Ascending aorta (tissue), 2 donors: ENCODE measurements at places on chromosomes 7 and 10.

GRCh38 chr10:113967126-113967525, 76.5 kb upstream of the ADRB1 start:
- no peak for DNase-seq

GRCh38 chr7:82741493-82741892, 297.9 kb upstream of the CACNA2D1 start:
- no peak for DNase-seq

DNA sequence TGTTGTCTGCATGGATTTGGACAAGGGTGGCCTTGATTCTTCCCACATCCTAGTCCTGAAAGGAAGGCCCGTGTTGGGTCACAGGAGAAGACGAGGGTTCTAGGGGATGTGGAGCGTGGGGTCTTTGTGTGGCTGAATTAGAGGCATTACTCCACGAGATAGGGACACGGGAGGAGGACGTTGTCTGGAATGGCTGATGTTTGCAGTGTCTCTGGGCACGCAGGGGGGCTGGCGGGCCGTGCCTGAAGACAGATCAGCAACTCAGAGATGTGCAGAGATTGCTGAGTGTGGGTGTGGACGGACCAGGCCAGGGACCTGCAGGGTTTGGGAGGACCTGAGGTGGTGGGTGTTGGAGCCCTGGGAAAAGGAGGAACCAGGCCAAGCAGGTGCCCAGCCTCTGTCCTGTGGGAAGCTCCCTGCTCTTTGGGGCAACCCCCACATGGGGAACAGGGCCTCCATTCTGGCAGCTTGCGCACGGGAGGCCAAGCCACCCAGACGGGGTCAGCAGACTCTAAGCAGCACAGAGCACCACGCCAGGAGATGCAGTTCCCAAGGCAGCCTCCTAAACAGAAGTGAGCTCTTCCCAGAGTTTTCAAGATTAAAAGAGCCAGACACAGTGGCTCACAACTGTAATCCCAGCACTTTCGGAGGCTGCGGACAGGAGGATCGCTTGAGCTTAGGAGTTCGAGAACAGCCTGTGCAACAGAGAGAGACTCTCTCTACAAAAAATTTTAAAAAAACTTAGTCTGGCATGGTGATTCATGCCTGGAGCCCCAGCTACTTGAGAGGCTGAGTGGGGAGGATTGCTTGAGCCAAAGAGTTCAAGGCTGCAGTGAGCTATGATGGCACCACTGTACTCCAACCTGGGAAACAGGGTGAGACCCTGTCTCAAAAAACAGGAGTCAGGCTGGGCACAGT, 71.0 kb upstream of the GTF2I start:
- DNase-seq, result no peak

GRCh38 chr7:149799397-149800168, 26.2 kb upstream of the ZNF467 start:
- no peak for DNase-seq

DNA sequence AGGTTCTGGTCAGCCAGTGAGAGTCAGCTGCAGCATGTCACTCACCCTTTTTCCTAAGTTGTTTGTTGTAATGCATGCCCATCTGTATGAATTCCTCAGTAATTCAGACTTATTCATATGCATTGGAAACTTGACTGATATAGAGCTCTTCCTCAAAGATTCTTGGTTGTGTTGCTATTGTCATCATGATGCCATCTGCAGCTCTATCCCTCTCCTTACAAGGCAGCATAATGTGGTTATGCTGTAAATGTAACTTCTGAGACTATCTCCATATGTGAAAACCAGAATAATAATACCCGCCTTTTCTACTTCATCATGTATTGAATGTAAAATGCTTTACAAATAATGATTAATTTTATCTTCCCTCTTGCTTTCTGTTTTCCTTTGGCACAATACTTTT, 252.6 kb upstream of the MTPN start:
- DNase-seq, result no peak
